ENCODE measurements at places on chromosomes 1 and 21.

DNA sequence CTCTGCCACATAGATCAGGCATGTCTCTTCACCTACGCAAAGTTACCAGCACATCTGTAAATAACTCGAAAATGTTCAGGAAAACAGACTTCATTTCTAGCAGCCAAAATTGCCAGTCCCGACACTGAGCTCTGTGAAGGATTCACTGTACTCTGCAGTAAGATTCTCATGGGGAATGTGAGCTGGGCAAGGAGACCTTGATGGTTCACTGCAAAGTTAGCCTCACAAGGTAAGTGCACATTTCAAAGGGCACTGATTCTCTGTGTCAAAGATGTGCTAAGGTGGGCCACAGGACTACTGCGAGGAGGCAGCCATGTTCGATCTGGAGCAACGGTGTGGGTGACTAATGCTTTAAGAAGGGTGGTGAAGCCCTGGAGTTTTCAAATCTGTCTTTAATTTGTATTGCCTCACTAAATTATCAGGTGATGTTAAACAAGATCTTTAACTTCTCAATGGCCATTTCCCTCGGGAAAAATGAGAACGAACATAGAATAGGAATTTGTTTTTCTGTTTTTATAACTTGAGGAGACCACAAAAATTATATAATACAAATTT is 25.2 kb downstream of the STPG1 start:
- DNase-seq = no peak

DNA sequence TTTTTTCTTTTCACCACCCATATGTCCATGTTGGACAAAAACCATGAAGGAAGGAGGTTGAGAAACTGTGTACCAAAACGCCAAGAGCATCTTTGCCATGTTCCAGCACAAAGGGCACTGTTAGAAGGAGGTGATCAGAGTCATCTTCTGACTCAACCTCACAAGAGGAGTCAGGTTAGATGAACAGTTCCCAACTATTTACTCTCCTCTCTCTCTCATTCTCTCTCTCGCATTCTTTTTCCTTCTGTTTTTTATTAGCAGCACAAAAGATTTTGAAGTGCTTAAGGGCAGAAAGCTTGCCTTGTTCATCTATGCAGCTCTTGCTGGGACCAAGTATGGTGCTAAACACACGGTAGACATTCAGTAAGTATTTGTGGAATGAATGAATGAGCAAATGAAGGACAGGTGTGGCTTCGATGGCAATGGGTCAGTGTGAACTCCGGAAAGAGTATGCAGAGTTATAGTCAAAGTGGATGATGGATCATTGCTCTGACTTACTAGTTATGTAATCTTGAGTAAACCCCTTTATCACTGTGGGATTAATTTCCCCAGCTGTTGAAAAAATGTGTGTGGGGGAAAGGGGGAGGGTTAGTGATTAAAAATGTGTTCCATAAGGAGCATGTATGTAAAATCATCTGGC is 33.9 kb downstream of the DDR2 start:
- DNase-seq = no peak

- no peak for DNase-seq
Observed at GRCh38 chr1:221911714-221912113, 169.8 kb upstream of the DUSP10 start.

DNA sequence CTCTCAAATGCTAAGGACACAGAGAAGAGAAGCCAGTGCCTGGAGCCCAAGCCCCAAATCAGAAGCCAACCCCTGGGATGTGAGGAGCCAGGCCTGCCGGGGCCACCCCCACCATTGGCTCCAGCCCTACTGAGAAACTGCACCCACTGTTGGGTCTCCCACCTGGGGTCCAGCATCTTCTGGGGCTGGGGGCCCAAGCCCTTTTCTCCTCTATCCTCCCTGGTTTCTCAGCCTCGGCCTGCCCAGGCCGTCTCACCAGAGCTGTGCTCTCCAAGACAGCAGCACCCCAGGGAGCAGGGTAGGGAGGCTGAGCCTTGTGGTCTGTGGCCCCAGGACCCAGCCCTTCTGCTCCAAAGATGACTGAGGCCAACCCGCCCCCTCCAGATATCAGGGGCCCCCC is 37.9 kb downstream of the SDC3 start:
- DNase-seq = no peak

GRCh38 chr1:48644905-48645605 is 131.6 kb downstream of the BEND5 start:
- no peak for DNase-seq

GRCh38 chr1:202562444-202563060 is 147.7 kb downstream of the SYT2 start:
- DNase-seq = no peak

DNA sequence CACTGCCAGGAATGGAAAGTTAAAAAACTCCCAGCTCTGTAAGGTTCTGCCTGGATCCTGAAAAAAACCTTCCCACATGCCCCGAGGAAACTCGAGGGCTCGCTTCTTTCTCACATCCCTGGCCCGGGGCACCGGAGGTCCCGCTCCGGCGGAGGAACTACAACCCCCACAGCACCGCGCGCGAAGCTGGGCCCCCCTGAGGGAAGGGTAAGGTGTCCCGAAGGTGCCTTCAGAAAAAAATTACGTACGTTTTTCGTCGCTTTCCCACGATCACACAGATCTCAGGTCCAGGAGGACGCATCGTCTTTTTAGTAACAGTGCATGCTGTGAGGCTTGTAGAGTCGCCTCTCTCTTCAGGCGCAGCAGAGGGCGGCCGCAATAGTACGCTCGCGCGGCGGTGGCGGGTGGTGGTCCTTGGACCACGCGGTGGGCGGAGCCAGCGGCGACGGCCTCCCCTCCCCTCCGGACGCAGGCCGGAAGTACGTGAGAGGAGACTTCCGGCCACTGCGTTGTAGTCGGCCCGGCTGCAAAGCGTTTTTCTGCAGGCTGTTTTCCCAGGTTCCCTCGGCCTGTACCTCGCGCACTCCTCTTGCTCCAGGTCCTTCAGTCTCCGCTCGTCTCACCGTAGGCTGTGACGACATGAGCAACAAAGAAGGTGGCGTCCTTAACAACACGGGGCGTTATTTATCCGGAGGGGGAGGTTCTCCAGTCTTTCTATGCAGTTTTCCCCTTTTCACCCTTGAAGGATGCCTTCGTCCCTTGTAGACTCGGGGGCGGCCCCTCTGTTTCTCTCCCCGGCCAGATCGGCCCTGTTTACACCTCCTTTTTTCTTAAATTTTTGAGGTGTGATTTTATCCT is at the start of gene TSNAX:
Gene TSNAX, plus strand, starts transcription at position 498 of the 858 bp plus-strand sequence. Its CDS starts 142 bp downstream, at position 640.
- peak; percentile 91 for DNase-seq

DNA sequence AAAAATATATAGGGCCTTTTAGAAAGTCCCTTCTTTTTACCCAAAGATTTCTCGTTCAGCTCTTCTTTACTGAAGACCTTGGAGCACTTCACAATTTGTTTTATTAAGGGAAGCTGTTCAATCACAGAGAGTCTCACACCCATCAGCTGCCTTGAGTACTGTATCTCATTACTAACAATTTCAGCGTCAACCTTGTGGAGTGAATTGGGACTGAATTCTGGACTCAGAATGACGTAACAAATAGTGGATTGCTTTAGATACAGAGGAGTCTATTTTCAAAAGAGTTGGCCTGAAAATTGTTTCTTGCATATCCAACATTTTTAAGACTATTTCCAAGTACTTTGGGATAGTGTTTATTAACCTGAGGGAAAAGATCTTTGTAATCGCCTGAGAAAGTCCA is 7.9 kb downstream of the MAP10 start:
- no peak for DNase-seq

- DNase-seq = no peak
Observed at GRCh38 chr1:176795929-176796328, 333.0 kb downstream of the PAPPA2 start.

- DNase-seq = no peak
Observed at GRCh38 chr1:33878392-33878791, 14.5 kb downstream of the HMGB4 start.

DNA sequence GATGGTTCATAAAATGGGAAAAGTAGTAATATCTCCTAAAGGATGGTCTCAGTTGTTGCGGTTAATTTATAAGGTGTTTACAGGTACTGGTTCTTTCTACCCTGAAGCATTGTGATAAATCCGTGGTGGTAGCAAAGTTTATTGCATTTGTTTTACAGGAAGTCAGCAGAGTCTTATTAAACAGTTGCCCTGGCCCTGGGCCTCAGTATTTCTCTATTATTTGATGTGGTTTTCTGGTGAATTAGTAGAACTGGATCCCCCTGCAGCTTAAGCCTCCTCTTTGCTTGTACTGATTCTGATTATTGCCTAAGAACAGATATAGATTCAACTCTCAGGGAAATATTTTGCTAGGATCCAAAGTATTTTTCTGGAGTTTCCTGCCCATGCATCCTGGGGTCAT is 76.4 kb upstream of the CD55 start:
- DNase-seq = no peak

- DNase-seq = no peak
Observed at GRCh38 chr1:57674801-57675200, 250.9 kb upstream of the DAB1 start.

DNA sequence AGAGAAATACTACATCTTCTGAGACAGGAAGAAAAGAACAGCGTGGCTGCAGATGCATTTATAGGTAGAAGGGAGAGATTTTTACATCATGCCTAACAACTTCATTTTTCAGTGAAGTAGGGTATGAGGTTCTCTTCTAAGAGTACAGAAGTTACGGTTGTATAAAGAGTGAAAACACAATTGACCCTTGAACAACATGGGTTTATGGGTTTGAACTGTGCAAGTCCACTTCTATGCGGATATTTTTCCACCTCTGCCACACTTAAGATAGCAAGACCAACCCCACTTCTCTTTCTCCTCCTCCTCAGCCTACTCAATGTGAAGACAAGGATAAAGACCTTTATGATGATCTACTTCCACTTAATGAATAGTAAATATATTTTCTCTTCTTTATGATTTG is 64.5 kb downstream of the RPAP2 start:
- no peak for DNase-seq

GRCh38 chr1:160284220-160284781 is 632 bp downstream of the PEX19 start:
- no peak for DNase-seq

- no peak for DNase-seq
Observed at GRCh38 chr1:6130036-6130435, 50.1 kb downstream of the CHD5 start.

DNA sequence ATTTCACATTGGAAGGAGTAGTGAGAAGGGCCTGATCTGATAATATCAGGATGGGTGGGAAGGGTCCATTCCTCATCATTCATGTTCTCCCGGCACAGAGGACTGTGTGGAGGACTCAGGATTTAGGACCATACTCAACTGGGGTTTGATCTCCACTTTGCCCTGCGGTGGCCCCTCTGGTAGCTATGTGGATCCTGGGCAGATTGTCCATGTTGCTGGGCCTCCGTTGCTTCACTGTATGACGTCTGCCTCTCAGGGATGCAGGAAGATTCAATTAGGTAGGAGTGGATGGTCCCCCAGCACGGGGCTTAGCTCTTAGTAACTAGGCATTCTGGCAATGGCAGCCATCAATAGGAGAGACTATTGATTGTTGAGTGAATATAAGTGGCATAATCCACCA is 2.3 kb downstream of the ETS2 start:
- no peak for DNase-seq

GRCh38 chr1:96363826-96364225 is 357.8 kb upstream of the PTBP2 start:
- no peak for DNase-seq

- no peak for DNase-seq
Observed at GRCh38 chr1:119637710-119638109, 10.4 kb downstream of the ZNF697 start.

- no peak for DNase-seq
Observed at GRCh38 chr1:164733070-164733469, 174.1 kb downstream of the PBX1 start.

- no peak for DNase-seq
Observed at GRCh38 chr21:24899138-24899537, 708.1 kb downstream of the MRPL39 start.

DNA sequence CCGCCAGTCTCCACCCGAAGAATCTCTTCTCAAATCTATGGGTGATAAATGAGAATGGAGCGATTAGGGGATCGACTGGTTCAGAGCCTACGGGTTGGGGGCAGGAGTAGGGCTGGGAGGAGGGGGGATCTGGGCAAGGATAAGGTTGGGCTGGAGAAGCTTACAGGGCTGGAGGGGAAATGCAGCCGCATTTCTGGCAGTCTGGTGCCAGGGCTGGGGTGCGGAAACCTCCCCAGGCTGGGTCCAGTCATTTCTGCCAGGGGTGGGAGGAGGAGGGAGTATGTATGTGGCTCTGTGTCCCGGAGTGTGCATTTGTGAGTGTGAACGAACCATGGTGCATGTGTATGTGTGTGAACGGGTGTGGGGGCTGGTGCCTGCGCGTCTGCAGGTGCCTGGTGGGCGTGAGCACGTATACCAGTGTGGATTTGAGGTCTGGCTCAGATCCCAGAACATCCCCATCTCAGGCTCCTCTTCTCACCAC is 10.2 kb downstream of the C1orf216 start:
- DNase-seq = peak; percentile 18

DNA sequence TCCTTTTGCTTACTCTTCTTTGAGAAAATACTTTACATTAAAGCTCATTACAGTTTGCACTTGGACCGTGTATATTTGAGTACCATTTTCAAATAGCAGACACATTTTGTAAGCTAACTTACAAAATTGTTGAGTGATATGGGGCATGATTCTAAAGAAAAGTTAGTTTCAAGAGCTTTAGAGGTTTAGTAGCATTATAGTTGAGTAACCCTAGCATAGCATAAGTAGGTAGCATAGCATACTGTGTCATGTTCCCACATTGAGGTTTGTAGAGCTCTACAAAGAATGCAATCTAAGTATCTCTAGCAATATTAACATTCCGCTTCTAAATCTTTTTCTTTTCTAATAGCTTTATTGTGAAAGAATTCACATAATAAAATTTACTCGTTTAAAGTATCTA is 92.0 kb downstream of the ITSN1 start:
- no peak for DNase-seq

DNA sequence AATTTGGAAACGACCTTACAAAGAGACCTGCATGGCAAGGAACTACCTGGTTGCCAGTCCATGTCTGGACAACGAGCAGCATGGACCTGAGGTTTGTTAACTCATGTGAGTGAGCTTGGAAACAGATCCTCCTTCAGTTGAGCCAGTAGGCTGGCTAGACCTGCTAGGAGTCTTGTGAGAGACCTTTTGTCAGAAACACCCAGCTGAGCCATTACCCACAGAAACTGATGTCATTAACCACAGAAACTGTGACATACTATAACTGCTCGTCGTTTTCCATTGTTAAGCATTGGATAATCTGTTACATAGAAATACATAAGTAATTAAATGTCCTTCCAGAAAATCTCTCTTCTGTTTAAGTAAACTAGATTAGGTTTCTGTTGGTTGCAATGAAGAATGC is 211.1 kb upstream of the C21orf91 start:
- DNase-seq = no peak

All from activated naive CD4-positive, alpha-beta T cell treated with anti-CD3 and anti-CD28 coated beads, Interleukin-2, amount 50 U/mL, for 16 hours (primary cell).